ENCODE measurements at places on chromosomes 12 and 14. TPM values are rescaled to one million over a fixed set of nuclear protein-coding genes. Genes with fewer than 3 reads are reported as not detected.

GRCh38 chr12:59357811-59358210 is 238.0 kb upstream of the SLC16A7 start:
- no peak for DNase-seq

- no peak for DNase-seq
These were observed 12.3 kb downstream of the EMP1 start for GRCh38 chr12:13208533-13209435.

GRCh38 chr14:68877993-68878575 is 85.2 kb upstream of the ZFP36L1 start:
- DNase-seq: no peak

GRCh38 chr12:2504577-2504976 is 290.2 kb upstream of the FKBP4 start:
- DNase-seq: no peak

DNA sequence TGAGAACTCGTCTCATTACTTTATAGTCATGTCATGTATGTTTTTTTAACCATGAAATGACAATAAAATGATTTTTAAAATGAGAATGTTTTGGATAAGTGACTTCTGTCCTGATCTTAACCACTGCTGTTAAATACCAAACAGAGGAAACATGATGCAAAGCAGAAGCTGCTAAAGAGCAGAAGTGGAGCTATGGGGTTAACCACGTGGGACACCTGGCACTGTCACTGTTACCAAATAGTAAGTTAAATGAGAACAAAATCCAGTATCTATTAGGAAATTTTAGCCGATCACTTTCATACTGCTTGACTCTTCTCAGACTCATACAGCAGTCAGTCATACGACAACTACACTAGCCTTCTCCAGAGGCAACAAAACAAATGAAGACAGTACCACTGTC is 82.4 kb downstream of the SCAF11 start:
- no peak for DNase-seq

- DNase-seq: no peak
These were observed 13.0 kb downstream of the FBXO33 start for GRCh38 chr14:39419272-39419671.

GRCh38 chr12:27207615-27208413 is 36.3 kb upstream of the STK38L start:
- DNase-seq: no peak

- DNase-seq: no peak
These were observed 9.4 kb downstream of the AHNAK2 start for GRCh38 chr14:104968541-104969401.

DNA sequence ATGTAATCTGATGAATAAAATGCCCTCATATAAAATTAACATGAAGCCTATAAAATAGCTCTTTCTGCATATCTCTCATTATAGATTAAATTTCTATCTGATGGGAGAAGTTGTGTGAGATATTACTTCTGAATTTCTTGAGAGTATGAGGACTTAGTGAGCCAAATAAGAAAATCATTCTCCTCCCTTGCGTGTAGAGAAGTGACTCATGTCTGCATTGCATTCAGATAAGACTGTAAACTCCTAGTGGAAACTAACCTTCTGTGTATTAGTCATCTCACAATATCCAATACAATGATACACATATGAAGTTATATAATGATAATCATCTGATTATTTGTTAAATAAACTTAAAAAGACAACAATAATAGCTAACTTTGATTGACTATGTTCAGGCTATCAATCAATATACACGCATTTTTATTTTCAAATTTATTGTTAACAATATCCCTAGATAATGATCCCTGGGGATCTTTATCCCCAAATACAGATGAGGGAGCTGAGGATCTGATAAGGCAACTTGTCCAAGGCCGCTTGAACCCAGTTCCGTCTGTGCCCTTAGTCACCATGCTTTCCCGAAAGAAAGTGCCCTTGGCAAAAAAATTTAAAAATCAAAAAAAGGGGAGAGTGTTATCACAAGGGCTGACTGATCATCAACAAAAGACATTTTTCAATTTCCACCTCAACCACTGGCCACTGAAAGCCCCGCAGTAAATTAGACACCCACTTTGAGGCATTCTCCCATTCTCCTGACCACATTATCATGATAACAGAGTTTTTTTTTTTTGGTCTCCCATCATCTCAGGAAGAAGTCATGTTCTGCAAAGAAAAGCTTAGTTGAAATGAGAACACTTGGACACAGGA is 189.2 kb upstream of the RASSF8 start:
- no peak for DNase-seq

- no peak for DNase-seq
These were observed 89.8 kb downstream of the ACSS3 start for GRCh38 chr12:81167694-81168093.

- no peak for DNase-seq
These were observed 80.8 kb downstream of the C14orf132 start for GRCh38 chr14:96119947-96120346.

DNA sequence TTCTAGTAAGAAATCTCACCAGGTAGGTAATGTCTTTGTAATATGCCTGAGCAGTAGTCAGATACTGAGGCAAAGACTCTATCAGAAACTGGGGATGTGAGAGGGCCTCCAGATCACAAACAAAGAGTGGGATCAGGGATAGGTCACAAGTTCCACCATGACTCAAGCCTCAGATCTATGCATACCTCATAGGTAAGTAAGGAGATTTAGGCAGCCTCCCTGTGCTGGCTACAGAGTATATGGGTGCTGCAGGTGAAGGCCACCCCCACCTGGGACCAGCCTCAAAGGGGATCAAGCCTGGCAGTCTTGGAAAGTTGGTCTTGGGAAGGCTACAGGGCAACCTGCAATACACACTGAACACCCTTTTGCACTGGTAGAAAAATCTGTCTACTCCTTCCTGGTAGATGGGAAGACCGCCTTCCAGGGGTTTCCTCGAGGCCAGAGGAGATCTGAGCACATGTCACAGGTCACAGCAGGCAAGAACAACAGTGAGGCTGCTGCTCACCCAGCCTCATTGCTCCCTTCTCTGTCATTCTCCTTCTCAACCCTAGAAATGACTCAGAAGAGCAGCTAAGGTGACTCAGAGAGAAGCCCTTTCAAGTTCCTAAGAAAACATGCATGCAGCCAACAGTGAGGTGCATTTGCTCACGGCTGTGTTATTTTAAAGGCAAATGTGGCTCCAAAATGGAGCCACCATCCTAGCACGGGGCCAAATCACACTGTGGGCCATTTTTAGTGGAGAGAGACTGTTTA is 143.4 kb upstream of the CDKN3 start:
- DNase-seq: no peak

DNA sequence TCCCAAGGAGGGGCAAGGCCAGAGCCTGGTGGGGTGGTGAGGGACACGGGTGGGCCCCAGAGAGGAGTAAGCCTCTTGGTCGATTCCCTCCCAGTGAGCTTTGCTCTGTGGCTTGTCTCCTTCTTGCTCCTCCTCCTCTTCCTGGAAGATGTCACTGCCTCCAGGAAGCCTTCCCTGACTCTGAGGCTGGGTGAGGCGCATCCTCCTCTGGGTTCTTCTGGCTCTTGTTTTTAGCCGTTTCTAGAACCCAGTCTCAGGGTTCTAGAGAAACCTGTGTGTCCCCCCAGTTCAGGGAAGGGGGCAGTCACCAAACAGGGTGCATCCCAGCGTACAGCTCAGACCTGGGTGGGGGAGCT is 12.6 kb downstream of the KIF26A start:
- no peak for DNase-seq

DNA sequence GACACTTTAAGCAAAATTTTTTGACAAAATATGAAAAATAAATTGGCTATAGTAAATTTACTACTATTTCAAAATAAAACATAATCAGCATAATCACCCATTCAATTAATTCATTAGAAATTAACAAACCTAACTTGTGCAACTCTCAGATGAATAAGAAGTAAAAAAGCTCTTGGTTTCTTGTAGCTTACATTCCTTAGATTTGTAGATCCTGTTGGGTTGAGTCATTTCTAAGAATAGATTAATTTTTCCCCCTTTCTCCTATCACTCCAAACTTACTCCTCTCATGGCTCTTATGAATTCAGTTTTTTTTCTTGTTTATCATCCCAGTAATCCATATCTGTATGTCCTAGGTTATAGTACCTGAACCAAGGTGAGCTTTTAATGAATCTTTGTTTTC is 230.9 kb upstream of the LRIG3 start:
- DNase-seq: no peak

DNA sequence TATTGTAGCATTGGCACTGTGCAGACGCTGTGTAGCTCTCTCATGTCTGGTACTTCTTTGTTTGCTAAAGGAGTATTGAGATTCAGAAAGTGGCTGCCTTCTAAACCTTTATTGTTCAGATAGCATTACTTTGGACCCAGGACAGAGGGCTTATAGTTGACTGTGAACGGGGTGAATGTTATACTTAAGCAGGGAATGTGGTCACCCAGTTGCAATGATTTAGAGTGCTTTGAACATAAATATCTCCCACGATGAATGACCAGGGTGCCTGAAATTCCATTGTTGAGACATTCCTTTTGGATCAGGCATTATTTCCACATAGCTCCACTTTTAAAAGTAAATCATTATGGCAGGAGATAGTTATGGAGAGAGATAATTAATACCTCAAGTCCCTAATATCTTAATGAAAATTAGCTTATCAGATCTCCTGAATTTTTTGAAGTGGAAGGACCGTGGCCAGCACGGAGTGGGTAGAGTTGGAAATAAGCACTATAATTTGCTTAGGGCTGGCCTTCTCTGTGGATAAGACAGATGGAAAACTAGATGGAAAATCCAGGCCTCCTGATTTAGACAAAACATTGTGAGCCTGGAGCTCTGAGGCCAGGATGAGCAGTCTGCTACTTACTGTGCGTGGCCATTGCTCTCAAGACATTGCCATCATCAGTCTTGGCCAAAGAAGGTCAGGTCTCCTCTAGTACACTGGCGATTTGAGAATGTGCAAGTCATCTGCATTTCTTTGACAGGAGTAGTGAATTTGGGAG is 114.5 kb downstream of the ETV6 start:
- no peak for DNase-seq

DNA sequence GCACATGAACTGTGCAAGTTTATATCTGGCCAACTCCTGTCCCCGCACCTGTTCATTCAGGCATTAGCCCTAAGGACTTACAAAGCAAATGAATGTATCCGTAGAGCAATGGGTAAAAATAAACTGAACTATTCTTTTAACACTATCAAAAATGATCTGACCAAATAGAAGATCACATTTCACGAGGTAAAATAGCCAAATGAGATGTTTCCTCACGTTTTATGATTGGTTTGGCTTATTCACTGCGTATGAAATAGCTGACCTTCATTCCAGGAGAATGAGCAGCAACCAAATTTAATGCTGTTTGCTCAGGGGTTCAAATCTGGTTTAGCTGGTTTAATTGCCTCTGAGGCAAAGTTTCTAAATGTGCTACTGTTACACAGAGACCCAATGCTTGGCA is 216.0 kb upstream of the EEA1 start:
- DNase-seq: no peak

- no peak for DNase-seq
These were observed 35.9 kb upstream of the WNK1 start for GRCh38 chr12:716506-716905.

DNA sequence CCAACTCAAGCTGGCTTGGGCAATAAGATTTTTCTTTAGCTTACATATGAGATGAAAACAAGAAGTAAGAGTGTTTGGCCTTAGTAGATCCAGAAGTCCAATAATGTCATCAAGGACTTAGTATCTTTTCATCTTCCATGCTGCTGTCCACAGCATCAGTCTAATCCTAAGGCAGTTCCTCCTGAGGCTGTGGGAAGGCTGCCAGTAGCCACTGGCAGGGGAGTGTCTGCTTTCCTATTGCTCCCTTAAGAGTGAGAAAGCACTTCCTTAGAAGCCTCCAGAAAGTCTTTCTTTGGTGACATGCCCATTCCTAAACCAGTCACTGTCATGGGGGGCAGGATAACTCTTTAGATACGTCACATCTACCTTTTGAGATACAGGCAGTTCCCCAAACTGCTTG is 317.7 kb downstream of the BMP4 start:
- no peak for DNase-seq

The AICDA gene
- 0.23 TPM for polyA plus RNA-seq

The ZC3H10 gene
- 6.0 TPM for polyA plus RNA-seq

The KCNH3 gene
- polyA plus RNA-seq: 2.0 TPM

The TEX22 gene
- 0.56 TPM for polyA plus RNA-seq

The ACTN1 gene
- 46.3 TPM for polyA plus RNA-seq

The ESPL1 gene
- polyA plus RNA-seq: 5.1 TPM

The PSMD9 gene
- polyA plus RNA-seq: 44.4 TPM

The IL22 gene
- polyA plus RNA-seq: not detected

The HOXC12 gene
- polyA plus RNA-seq: 0.48 TPM
